ENCODE measurements at places on chromosomes 1 and 21.

- no peak for DNase-seq
Measured at GRCh38 chr1:162500805-162501204, 3.2 kb downstream of the UHMK1 start.

GRCh38 chr1:43303471-43304313, 2.9 kb downstream of the TIE1 start:
- DNase-seq = no peak

DNA sequence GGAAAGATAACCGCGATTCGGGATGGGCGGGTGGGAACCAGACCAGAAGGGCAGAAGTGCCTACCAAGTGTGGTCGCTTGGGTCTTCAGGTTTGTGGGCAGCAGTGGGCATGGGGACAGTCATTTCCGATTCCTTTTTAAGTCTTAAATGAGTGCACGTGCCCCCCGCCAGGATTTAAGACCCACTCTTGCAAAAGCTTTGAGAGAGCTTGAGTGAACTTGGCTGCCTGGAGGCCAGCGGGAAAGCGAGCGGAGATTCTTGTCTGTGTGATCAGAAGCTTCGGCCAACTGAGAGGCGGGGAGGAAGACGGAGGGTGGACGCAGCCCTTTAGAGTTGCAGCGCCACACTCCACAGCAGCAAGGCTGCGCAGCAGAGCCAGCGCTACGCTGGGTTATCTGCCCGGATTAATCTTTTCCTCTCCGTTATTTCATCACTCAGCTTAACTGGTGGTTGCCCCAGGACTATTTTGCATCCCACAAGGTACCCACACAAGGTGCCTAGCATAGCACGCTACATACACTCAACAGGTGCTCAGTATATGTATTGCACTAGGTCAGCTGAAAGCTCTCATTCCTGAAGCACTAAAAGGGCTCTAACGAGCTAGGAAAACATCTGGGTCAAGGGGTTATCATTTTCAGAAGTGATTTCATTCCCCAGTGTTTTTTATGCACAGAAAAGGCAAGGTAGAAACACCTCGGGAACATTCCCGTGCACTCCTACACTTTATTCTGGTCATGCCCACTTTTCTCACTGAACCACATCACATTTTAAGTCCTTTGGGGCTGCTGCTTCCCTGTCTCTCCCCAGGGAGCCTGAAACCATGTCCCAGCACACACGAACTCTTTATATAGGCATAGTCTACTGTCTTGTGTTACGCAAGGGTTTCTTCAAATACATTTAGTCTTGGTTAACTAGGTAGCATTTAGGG, 1.5 kb upstream of the BATF3 start:
- no peak for DNase-seq

- no peak for DNase-seq
Measured at GRCh38 chr1:161073474-161074121, 3.9 kb upstream of the ARHGAP30 start.

- no peak for DNase-seq
Measured at GRCh38 chr1:209517681-209518050, 65.8 kb upstream of the CAMK1G start.

DNA sequence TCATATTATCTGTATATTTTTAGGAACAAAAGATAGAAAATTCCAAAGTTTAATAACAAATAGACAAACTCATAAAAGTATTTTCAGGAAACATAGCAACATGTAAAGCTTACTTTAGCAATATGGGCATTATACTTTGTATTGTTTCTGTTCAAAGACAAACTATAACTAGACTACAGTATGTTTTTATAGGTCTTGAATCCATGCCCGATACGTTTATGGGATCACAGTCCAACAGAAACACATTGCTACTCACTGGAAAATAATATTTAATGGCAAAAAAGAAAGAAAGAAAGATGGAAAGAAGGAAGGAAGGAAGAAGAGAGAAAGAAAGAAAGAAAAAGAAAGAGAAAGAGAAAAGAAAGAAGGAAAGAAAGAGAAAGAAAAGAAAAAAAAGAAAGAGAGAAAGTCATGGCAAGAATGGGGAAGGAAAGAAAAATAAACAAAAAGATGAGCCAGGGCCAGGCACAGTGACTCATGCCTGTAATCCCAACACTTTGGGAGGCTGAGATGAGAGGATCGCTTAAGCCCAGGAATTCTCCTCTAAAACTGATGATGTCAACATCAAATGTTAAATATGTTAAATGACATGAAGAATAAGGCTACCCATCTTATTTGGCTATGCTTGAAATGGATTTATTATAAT, 32.7 kb downstream of the TM2D1 start:
- no peak for DNase-seq

DNA sequence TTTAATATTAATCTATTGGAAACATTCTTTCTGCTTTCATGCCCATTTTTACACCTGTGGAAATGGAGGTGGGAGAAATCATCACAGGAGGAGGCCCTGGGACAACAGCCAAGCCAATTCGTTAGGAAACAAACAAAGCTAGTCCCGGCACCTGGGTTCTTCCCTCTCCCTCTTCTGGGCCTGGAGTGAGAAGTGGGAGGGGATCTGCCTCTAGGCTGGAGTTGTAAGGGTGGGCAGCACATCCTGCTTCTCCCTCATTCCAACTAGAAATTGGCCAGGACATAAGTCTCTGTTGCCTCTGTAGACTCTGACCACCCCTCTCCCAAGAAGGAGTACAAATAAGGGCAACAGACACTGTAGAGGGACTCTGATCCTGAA, 20.2 kb upstream of the ERO1B start:
- no peak for DNase-seq

GRCh38 chr1:119655154-119655553, 7.1 kb upstream of the ZNF697 start:
- DNase-seq = no peak

GRCh38 chr1:175338387-175339135, 146.0 kb upstream of the KIAA0040 start:
- peak; percentile 12 for DNase-seq

GRCh38 chr1:103424650-103425049, 100.8 kb upstream of the RNPC3 start:
- no peak for DNase-seq

GRCh38 chr1:182520736-182521135, 68.3 kb downstream of the RNASEL start:
- no peak for DNase-seq

DNA sequence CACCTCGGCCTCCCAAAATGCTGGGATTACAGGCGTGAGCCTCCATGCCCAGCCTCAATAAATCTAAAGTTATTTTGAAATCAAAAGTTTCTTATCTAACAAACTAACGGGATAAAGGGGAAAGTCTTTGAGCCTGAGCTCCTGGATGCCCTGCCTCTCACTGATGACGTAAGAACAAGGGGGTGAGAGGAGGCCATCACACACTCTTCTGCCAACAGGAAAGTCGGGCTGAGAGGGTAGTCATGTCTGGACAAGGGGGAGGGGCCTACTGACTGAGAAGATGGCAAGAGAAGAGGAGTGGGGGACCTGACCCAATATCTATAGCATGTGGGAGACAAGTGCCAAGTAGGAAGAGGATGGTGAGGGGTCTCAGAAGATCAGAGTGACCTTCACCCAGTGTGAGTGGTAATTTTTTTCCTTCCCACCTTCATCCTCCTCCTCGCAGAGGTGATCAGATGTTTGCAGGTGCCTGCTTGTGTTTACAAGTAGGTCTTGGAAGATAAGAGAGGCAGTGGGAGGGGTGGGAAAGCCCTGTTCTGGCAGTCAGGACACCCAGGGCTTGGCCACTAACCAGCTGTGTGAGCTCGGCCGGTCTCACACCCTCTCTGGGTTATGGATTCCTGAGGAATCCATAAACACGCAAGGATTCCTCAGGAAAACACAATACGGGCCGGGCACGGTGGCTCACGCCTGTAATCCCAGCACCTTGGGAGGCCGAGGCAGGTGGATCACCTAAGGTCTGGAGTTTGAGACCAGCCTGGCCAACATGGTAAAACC, 9.6 kb downstream of the UQCRHL start:
- DNase-seq = no peak

- no peak for DNase-seq
Measured at GRCh38 chr1:154460695-154461260, 41.2 kb upstream of the TDRD10 start.

GRCh38 chr1:221565711-221566110, 176.2 kb downstream of the DUSP10 start:
- no peak for DNase-seq

GRCh38 chr1:26996024-26996423, 2.5 kb downstream of the TRNP1 start:
- DNase-seq = no peak

- DNase-seq = no peak
Measured at GRCh38 chr1:99548943-99549605, 96.8 kb upstream of the PALMD start.

- DNase-seq = no peak
Measured at GRCh38 chr1:235503403-235504121, 690 bp downstream of the B3GALNT2 start.

DNA sequence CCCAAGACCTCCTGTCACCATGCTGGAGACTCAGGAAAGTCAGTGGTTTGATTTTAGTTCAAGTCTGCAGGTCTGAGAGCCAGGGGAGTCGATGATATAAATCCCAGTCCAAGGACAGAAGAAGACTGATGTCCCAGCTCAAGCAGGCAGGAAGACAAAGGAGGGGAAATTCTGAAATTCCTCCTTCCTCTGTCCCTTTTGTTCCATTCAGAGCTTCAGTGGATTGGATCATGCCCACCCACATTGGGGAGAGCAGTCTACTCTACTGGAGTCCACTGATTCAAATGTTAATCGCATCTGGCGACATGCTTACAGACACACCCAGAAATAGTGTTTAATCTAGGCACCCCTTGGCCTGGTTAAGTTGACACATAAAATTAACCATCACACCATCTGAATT, 7.2 kb upstream of the ADAMTS1 start:
- DNase-seq = no peak

DNA sequence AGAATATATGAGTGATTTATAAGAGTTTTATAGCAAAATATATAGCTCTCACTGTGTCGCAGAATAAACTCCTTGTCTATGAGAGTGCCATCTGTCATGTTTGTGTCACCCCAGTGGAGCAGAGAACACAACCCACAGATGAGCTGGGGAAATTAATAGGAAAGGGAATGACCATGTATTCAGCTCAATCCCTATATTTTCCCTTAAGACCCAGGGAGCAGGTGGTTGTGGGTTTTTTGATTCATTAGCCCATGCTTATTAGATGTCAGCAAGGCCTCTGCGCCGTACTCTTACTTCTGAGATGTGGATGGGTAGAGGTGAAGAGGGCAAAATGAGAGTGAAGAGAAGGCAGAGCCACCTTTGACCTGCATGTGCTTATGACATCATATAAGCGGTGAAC, 4.1 kb upstream of the GREM2 start:
- no peak for DNase-seq

DNA sequence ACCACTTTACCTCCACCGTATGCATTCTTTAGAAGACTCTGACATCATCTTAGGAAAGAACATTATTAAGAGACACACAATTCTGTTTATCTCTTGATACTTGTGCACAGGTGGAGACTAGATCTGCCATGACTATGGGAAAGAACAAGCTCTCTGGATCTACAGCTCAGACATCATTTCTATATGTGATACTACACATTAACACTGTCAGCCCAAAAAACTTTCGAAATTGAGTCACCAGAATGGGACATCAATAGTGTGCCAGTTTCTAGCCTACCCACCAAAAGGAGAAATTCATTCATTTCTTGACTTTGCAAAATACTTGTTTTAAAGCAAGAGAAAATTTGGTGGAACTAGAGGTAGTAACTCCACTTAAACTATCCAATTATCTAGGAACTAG, 6.0 kb upstream of the EVI5 start:
- DNase-seq = no peak

DNA sequence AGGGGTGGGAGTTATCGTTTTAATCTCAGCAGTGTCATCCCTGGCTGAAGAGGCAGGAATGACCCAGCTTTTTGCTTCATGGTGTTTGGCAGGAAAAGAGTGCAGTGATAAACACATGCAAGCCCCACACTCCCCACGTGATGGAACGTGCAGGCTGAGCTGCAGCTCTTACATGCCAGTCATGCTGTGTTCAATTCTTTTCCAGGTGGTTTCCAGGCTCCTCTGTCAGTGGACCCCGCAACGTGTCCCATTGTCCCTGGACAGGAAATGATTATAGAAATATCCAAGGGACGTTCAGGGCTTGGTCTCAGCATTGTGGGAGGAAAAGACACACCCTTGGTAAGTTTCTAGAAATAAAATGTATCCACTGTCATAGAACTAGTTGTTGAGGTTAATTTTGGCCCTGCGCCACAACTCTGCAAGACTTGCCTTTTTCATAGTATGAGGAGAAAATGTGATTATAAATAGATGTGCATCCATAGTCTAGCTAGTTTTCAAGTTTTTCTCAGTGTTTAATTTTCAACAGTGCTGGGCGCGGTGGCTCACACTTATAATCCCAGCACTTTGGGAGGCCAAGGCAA, 110.2 kb upstream of the L1TD1 start:
- no peak for DNase-seq

DNA sequence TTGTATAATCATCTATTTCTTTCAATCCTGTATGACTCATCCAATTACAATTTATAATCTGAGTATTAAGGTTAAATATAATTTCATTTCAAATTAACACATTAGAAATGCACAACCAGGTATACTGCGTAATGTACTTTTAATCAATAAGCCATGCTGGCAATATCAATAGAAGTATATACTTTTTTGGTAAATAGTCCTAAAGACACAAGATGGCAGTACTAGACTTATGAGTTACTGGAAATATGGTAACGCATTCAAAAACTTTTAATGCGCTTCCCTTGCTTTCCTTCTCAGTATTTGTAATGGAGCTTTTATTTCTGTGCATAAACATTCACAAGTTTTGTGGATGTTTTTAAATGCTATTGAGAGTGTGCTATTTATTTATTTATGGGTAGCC, 1162.0 kb upstream of the TMPRSS15 start:
- DNase-seq = no peak

DNA sequence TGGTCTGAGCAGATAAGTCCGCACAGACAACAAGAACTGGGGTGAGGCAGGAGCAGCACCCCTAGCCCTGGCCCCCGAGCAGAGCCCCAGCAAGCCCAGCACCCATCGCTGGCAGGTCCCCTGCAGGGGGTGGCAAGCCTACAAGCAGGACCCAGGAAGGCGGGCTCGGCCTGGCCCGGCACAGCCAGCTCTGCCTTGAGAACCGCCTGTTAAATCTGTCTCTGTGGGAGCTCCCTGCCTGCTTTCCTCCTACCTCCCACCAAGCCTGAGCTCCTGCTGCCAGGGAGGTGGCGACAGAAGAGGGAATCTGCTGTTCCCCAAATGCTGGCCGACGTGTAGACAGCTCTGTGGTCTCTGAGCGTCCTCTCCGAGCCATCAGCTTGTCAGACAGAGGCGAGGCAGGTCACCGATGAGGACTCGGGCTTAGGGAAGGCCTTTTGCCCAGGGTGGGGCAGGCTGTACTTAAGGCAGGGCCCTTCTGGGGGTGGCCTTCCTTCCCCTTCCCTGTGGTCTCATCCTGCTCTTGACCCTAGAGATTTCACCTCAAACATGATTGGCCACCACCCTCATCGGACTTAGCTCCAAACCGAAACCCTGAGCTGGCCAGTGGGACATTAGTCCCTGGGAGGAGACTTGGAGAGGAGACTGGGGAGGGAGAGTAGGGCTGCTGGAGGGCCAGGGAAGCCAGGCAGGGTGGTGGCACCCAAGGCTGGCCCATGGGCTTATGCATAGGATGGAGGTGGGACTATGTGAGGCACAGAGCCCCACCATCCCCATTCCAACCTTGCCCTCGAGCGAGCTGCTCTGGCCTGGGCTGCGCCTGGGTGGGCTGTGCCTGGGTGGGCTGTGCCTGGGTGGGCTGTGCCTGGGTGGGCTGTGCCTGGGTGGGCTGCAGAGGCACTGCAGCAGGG, 7.7 kb downstream of the SELENON start:
- DNase-seq = no peak

Measured in stimulated activated CD4-positive, alpha-beta T cell treated with anti-CD3 and anti-CD28 coated beads, Interleukin-1b, Interleukin-23, amount 100 ng/mL, for 1 hour (primary cell).